ENCODE measurements at places on chromosomes 6 and 20.

- DNase-seq = no peak
These were observed 151.7 kb downstream of the FRK start for GRCh38 chr6:115908906-115909559.

GRCh38 chr6:26294302-26294701 is 70.7 kb upstream of the BTN3A2 start:
- DNase-seq = no peak

GRCh38 chr6:128131566-128131965 is 230.7 kb upstream of the THEMIS start:
- no peak for DNase-seq

DNA sequence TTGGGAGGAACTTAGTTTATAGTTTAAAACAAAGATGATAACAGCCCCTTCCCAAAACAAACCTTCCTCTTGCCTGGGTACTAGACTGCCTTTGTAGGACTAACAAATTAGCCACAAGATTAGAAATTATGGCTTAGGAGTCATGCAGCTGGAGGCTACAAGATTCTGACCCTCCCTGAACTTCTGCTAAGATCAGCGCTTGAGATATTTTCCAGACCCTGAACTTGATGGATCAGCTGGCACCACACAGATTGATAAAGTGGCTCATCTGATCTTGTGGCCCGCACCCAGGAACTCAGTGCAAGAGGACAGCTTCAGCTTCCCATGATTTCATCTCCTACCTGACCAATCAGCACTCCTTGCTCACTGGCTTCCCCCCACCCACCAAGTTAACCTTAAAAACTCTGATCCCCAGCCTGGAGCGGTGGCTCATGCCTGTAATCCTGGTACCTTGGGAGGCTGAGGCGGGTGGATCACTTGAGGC is 5.9 kb upstream of the SERINC3 start:
- DNase-seq = no peak

- peak; percentile 30 for DNase-seq
These were observed 25.0 kb upstream of the ABT1 start for GRCh38 chr6:26571592-26572296.

DNA sequence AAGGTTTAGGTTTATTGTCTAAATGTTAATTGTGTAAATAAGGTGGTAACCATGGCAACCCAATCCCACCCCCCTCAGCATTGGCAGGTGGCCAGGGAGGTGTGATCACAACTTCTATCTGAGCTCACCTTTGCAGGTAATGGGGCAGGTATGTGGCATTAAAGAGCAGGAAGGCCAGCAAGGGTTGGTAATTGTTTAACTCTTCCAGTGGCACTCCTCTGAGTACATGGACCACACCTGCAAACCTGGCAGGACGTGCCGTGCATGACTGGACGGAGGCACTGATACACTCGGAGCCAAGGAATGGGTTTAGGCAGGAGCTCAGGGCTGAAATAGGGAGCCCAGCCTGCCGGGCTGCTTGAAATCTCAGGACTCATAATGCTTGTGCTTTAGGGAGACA is 107.0 kb upstream of the BMP2 start:
- DNase-seq = no peak

- DNase-seq = no peak
These were observed 463.5 kb downstream of the QKI start for GRCh38 chr6:163877877-163878639.

DNA sequence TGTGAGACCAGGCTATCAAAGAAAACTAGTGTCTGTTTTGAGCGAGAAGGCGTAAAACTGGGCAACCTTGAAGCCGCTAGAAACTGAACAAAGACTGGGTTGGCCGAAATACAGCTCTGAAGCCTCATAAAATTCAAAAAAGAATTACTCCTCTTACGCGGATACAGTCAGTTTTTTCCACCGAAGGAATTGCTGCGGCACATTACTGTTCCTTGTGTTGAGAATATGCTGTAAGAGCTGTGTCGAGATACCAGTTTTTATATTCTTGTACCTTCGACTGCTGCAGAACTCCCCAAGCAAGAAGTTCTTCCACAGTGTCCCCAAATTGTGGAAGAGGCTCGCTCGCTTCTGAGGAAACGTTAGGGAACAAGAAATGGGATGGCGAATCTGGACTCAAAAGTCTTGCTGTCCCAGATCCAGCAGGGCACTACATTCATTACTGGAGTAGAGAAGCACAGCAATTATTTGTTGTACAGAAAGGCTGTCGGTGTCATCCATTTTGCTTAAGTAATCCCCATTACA is 523 bp upstream of the COX7A2 start:
- no peak for DNase-seq

- DNase-seq = peak; percentile 13
These were observed 5.6 kb upstream of the BTBD3 start for GRCh38 chr20:11912013-11912658.

GRCh38 chr20:47125508-47125757 is 230.8 kb downstream of the EYA2 start:
- no peak for DNase-seq

- no peak for DNase-seq
These were observed 33.0 kb upstream of the HFE start for GRCh38 chr6:26053992-26054780.

GRCh38 chr20:15919118-15919517 is 654.1 kb downstream of the KIF16B start:
- no peak for DNase-seq

GRCh38 chr6:116449565-116449964 is 11.6 kb upstream of the CALHM6 start:
- no peak for DNase-seq

DNA sequence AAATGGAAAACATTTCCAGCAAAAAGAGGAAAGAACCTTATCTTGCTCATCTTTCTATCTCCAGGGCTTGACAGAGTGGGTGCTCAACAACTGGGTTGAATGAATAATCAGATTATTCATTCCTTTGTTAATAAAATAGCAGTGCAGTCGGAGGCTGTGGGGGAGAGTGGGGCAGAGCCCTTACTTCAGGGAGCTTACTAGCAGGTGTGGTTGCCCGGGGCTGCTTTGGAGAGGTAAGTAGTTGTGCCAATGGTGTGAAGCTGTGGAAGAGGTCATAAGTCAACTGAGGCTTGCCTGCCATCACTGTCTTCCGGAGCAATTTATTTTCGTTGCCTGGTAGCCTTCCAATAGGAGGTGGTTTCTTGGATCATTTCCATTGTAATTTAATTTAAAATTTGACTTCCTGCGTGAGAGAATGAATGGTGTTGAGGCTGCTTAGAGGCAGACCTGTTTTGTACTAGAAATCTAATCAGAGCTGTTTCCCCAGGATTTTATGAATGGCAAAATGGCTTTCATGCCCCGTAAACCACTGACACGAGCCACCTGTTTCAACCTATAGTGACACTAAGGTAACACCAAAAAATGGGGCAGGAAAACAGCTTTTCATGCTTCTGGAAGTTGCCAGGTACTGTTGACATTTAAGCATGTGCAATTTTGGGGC is 51.4 kb downstream of the ZDHHC14 start:
- DNase-seq = no peak

GRCh38 chr20:50336661-50337060 is 146.0 kb downstream of the CEBPB start:
- DNase-seq = no peak

DNA sequence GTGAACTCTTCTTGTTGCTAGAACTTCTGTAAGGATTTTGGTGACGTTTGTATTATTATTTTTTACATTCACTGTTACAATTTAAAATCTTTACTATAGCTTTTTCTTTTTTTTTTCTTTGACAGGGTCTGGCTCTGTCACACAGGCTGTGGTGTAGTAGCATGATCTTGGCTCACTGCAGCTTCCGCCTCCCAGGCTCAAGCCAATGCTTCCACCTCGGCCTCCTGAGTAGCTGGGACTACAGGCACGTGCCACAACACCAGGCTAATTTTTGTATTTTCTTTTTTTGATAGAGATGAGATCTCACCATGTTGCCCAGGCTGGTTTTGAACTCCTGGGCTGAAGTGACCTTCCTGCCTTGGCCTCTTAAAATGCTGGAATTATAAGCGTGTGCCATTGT is 21.2 kb downstream of the HECA start:
- DNase-seq = no peak

GRCh38 chr6:47246551-47246950 is 63.2 kb downstream of the TNFRSF21 start:
- DNase-seq = no peak

GRCh38 chr20:37726971-37727956 is 33.4 kb downstream of the CTNNBL1 start:
- DNase-seq = no peak

GRCh38 chr6:136378888-136379287 is 89.2 kb upstream of the BCLAF1 start:
- DNase-seq = no peak

DNA sequence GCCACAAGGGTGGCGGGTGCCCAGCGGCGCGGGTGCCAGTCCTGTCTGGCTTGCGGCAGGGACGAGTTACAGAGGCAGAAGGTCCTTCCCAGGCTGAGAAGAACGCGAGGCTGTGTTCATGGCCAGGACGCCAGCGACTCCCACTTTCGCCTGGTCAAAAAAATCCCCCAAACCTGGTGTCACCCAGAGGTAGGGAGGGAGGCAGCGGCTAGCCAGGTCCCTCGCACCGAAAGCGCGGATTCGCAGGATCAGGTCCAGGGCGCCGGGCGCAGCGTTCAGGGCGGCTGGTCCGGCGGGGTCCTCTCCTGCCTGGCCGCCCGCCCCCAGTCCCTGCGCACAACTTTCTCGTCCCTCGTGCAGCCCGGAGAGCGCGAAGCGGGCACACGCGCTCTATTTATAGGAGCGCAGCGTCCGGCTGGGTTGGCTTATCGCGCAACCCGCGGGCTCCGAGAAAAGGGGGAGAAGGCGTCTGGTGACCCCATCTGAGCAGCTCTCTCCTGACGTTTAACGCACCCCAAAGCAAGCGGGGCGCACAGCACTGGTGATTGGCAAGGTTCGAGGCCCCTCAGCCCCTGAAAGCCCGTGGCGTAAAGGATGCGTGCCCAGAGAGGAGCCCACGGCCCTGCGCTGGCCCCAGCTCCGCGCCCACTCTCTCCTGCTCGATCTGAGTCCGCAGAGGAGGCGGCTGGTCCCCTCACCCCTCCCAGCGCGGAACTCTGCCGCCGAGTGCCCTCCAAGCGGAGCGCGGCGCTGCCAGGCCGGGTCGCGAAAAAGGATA is 519 bp downstream of the CBLN4 start:
- DNase-seq = no peak

GRCh38 chr20:58480551-58481336 is 34.5 kb downstream of the APCDD1L start:
- no peak for DNase-seq

DNA sequence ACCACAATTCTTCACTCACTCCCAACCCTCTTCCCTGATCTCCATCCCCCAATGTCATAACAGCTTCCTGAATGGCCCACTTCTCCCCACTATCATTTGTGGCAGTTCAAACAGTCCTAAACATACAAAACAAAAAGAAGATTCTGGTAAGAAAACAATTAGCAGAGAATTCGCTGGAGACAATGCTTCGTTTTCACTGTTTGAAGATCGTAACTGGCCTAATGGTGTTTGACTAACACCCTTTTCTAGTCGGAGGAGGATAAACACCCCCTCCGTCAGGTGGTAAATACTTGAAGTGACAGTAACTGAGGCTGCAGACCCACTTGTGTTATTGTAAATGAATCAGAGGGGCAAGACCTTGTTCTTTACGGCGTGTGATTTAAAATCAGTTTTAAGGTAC is 3.8 kb downstream of the EYA2 start:
- DNase-seq = no peak

- DNase-seq = no peak
These were observed 14.4 kb downstream of the SNPH start for GRCh38 chr20:1280195-1281102.

DNA sequence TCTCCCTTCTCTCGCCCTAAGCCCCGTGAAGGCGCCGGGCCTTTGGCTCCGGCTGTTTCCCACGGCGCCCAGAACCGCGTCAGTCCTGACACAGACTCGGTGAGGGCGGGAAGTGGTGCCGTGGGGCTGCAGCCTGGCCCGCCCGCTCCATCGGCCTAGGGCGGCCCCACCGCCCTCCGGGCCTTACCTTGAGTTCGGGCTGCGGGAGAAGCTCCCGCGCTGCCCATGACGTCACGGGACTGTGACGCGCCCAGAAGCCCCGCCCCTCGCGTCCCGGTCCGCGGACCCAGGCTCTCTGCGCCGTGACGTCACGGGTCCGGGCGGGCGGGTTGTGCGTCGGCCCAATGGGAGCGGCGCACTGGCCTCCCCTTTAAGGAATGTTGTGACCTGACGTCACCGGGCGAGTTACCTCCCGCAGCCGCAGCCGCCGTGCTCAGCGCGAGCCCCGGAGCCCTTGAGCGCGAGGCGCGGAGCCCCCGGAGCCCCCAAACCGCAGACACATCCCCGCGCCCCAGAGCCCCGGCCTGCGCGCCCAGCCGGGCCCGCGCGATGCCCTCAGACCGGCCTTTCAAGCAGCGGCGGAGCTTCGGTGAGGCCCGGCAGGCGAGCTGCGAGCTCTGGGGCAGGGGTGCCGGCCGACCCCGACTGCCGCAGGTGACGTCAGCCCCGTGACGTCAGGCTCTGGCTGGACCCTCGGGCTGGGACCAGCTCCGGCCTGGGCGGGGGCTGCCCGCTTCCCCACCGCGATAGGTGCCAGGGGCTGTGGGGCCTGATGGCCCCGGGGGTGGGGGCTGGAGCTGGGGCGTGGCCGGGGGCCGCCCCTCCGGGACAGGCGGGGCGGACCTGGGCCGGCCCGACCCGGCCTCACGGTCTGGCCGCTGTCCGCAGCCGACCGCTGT is at the start of gene MAP1LC3A:
Gene MAP1LC3A, plus strand, starts transcription at position 399 of the 899 bp plus-strand sequence. Its CDS starts 151 bp downstream, at position 550.
- peak; percentile 91 for DNase-seq

DNA sequence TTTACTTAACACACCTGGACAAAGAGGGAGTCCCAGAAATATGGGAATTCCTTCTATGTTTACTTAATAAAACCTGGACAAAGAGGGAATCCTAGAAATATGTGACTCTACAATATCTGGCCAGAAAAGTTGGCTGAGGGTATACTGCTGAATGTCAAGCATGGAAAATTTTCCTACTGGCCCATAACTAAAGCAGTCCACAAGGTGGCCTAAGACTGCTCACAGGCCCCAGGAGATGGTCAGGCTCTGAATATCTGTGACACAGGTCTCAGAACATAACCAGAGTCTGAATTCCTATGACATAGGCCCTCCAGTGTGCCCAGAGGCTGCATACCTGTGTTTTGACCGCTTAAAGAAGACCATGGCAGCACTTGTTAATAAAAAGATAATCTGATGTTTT is 578.2 kb upstream of the NRSN1 start:
- DNase-seq = no peak

DNA sequence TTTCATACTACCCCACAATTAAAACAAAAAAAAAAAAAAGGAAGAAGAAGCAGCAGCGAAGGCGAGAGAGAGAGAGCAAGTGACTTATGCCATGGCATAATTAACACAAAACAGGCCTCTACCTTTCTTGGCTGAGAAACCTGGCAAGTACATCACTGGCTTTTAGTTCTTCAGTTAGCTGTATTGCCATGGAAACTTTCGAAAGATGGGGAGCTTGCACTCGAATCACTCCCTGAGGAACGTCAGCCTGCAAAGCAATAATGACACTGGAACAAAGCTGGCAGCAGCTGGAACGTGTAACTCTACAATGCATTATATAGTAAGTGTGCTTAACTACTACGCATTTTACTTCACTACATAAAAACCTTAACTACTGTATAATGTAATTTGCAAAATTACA is 126.1 kb downstream of the ARHGAP18 start:
- DNase-seq = no peak

DNA sequence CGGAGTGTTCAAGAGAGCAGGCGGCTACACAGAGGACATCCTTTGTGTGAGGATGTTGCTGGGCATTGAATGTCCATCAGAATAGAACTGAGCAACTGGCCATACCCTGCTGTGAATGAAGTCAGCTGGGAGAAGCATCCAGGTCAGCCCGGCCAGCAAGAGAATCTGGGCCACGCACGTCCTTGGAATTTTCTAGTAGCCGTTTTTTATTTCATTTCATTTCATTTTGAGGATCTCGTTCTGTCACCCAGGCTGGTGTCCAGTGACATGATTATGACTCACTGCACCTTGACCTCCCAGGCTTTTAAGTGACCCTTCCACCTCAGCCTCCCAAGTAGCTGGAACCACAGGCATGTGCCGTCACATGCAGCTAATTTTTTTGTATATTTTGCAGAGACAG is 97.9 kb downstream of the SSR1 start:
- DNase-seq = no peak

Data from activated CD4-positive, alpha-beta T cell treated with anti-CD3 and anti-CD28 coated beads, Interleukin-2, amount 10 ng/mL, durations not matched to agents 7 days and 5 days (primary cell).